Stomach (tissue), 19 donors: ENCODE measurements at places on chromosomes 5 and 9. TPM values are rescaled to one million over a fixed set of nuclear protein-coding genes. Genes with fewer than 3 reads are reported as not detected.

DNA sequence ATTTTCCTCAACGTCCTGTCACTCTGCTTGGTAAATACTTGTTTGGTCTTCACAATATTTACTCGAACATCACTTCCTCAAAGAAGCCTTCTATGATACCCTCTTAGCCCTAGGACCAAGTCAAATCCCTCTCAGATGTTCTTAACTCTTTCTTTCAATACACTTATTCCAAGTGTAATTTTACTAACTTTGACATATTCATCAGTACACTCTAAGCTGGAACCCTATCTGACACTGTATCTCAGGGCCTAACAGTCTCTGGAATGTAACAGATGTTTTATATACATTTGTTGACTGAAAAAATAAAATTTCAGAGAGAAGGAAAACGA lies 19.6 kb downstream of the SIL1 start:
- no peak for DNase-seq
- H3K4me3 ChIP-seq = no peak overlapping the region
- H3K27me3 ChIP-seq = no peaks in the 10 kb centered on the region

GRCh38 chr9:27880635-27881034 lies 307.4 kb upstream of the C9orf72 start:
- H3K4me1 ChIP-seq = no peaks in the 10 kb centered on the region
- no peak overlapping the region for H3K27ac ChIP-seq
- H3K4me3 ChIP-seq = no peak overlapping the region
- DNase-seq = no peak

GRCh38 chr9:83342731-83343130 lies 195.5 kb downstream of the FRMD3 start:
- no peaks in the 10 kb centered on the region for H3K4me1 ChIP-seq
- H3K36me3 ChIP-seq = no peaks in the 10 kb centered on the region
- no peak for DNase-seq

Gene FAM169A
- 11.2 TPM for total RNA-seq

DNA sequence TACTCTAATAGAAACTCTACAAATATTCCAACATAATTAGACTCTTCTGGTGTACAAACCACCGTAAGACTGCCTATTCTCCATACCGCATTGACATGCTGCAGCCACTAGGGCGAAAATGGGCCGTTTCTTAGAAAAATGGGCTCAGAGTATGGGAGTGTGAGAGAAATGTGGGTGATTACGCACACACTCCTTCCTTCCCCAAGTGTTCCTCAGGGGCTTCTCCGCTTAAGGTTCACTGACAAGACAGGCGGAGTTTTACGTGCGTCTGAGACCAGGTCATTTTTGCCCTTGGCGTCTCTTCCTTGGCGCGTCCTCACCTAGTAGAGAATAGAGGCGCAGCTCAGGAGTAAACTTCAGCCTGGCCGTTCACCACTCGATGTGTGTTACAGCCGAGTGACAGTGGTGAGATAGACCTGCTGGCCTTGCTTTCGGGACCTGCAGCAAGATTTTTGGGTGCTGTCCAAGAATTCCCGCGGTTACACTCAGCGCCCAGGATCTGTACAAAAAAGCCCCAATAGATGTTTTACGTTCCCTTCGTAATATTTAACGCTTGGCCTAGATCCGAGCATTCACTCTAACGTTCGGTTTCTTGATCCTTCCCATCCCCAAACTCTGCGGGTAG lies 1.8 kb upstream of the NTRK2 start:
- H3K4me3 ChIP-seq = peak overlapping the region; percentile 38
- peaks cover 31% of the 10 kb centered on the region for H3K4me1 ChIP-seq
- no peak overlapping the region for H3K27ac ChIP-seq
- H3K36me3 ChIP-seq = no peaks in the 10 kb centered on the region

Gene MYMK
- not detected for total RNA-seq

DNA sequence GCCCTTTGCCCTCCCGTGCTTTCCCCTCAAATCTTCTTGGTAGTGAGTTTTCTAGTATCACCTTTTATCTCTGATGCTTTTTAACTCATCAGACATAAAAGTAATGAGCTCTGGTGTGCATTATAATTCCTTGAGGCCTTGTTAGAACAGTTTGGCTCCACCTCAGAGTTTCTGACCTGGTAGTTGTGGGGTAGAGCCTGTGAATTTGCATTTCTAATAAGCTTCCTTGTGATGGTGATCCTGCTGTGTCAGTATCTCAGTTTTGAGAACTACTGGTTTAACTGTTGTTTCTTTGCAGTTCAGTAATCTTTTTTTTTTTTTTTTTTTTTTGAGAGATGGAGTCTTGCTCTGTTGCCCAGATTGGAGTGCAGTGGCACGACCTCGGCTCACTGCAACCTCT lies 31.1 kb downstream of the UBE2D2 start:
- no peak overlapping the region for H3K4me3 ChIP-seq
- H3K4me1 ChIP-seq = peaks cover 18% of the 10 kb centered on the region
- H3K27ac ChIP-seq = no peak overlapping the region
- H3K36me3 ChIP-seq = no peaks in the 10 kb centered on the region
- DNase-seq = no peak

GRCh38 chr5:113115061-113115460 lies 138.5 kb downstream of the DCP2 start:
- H3K4me1 ChIP-seq = peaks cover 5% of the 10 kb centered on the region
- no peaks in the 10 kb centered on the region for H3K36me3 ChIP-seq
- no peak for DNase-seq
- H3K27me3 ChIP-seq = no peaks in the 10 kb centered on the region

- H3K4me1 ChIP-seq = no peaks in the 10 kb centered on the region
- H3K36me3 ChIP-seq = no peaks in the 10 kb centered on the region
- H3K27ac ChIP-seq = no peak overlapping the region
- no peak for DNase-seq
- H3K4me3 ChIP-seq = no peak overlapping the region
Observed at GRCh38 chr5:82222597-82223574, 55.3 kb downstream of the RPS23 start.

- H3K4me3 ChIP-seq = no peak overlapping the region
- H3K27me3 ChIP-seq = no peaks in the 10 kb centered on the region
- DNase-seq = no peak
Observed at GRCh38 chr5:36147681-36148080, 4.0 kb downstream of the LMBRD2 start.

- H3K4me1 ChIP-seq = peaks cover 9% of the 10 kb centered on the region
- no peak overlapping the region for H3K4me3 ChIP-seq
- DNase-seq = no peak
- peak overlapping the region; percentile 80 for H3K27ac ChIP-seq
Observed at GRCh38 chr9:14212077-14212476, 101.9 kb downstream of the NFIB start.

Gene ADAMTS16
- not detected for total RNA-seq

Gene SLC6A3
- not detected for total RNA-seq

DNA sequence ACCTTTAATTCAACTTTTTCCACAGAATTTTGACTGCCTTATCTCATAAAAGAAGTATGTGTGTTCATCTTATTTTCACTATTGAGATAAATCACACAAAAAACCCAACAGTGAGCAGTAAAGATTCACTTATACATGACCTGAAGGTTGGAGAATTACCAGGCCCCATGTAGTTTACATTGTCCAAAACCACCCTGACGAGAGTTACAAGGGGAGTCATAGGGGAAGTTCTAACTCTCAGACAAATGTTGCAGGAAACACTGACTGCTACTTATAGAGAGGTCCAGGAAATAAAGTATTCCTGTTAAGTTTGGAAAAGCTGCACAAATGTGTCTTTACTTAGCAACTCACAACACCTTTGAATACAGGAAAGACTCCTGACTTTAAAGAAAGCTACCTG lies 14.1 kb downstream of the SPATA9 start:
- H3K27ac ChIP-seq = no peak overlapping the region
- H3K4me3 ChIP-seq = no peak overlapping the region
- H3K36me3 ChIP-seq = no peaks in the 10 kb centered on the region
- no peaks in the 10 kb centered on the region for H3K27me3 ChIP-seq

GRCh38 chr5:134240421-134240962 lies 14.6 kb upstream of the PPP2CA start:
- DNase-seq = peak; percentile 90
- peak overlapping the region; percentile 44 for H3K27ac ChIP-seq
- no peaks in the 10 kb centered on the region for H3K27me3 ChIP-seq
- peaks cover 19% of the 10 kb centered on the region for H3K4me1 ChIP-seq
- no peaks in the 10 kb centered on the region for H3K36me3 ChIP-seq

GRCh38 chr9:19145881-19146280 lies 18.6 kb upstream of the PLIN2 start:
- no peak overlapping the region for H3K27ac ChIP-seq
- no peaks in the 10 kb centered on the region for H3K27me3 ChIP-seq
- no peaks in the 10 kb centered on the region for H3K36me3 ChIP-seq
- no peak overlapping the region for H3K4me3 ChIP-seq

Gene UNC13B
- 68.7 TPM for total RNA-seq

GRCh38 chr9:6965566-6965965 lies 207.8 kb downstream of the KDM4C start:
- DNase-seq = no peak
- H3K4me3 ChIP-seq = no peak overlapping the region
- no peaks in the 10 kb centered on the region for H3K4me1 ChIP-seq

DNA sequence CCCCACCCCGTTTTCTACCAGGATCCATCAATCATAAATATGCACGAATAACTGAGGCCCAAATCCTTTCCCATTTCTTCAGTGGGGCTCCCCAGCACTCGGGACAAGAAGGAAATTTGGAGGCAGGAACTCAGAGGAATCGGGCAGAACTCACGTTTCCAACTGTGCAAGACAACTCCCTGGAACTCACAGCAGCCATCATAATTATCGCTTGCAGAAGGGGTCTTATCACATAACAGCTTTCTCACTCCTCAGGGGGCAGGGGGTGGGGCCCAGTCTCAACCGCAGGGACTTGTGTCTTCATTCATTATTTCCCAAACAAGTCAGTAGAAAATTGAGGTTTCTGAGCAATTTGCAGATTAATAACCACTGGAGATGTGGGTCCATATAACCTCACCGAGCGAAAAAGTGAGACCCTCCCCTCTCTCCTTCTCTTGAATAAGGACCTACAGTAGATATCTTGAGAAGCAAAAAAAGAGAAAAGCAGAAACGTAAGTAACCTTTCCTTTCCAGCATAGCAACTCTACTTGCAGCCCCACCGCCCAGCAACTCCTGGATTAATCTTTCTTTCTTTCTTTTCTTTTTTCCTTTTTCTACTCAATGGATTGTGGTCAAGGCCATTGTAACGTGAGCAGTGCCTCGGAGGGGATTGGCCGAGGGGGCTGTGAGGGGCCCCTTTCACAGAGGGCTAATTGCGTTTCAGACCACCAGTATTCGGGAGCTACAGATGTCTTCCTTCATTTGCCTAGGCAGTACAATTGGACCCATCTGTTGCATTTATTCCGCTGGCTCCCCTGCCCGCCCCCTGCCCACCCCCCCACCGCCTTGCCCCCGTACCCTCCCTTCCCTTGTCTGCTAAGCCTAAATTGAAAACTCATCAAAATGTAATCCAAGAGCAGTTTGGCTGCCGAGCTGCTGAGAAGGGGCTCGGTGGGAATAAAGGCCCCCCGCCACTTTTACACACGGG lies 24.7 kb upstream of the TIFAB start:
- DNase-seq = no peak
- no peak overlapping the region for H3K27ac ChIP-seq
- H3K27me3 ChIP-seq = peaks cover 72% of the 10 kb centered on the region
- H3K4me1 ChIP-seq = no peaks in the 10 kb centered on the region
- no peaks in the 10 kb centered on the region for H3K36me3 ChIP-seq

DNA sequence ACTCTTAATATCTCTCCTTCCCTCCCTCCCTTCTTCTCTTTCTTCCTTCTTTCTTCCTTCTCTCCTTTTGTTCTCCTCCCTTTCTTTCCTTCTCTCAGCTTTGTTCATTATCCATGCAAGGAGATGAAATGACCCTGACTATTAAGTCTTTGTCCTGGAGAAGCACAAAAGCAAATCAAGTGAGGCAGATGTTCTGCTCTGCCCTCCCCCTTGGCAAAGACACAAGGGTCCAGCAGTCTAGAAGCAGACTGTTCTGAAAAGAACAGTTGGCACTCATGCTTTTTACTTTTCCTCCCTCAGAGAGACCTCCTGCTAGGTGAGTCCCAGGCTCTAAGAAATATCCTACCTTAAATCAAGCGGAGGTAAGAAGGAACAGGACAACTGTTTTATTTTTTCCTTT lies 1067.6 kb upstream of the DMAC1 start:
- H3K27ac ChIP-seq = no peak overlapping the region
- no peaks in the 10 kb centered on the region for H3K27me3 ChIP-seq
- DNase-seq = no peak
- H3K4me3 ChIP-seq = no peak overlapping the region

DNA sequence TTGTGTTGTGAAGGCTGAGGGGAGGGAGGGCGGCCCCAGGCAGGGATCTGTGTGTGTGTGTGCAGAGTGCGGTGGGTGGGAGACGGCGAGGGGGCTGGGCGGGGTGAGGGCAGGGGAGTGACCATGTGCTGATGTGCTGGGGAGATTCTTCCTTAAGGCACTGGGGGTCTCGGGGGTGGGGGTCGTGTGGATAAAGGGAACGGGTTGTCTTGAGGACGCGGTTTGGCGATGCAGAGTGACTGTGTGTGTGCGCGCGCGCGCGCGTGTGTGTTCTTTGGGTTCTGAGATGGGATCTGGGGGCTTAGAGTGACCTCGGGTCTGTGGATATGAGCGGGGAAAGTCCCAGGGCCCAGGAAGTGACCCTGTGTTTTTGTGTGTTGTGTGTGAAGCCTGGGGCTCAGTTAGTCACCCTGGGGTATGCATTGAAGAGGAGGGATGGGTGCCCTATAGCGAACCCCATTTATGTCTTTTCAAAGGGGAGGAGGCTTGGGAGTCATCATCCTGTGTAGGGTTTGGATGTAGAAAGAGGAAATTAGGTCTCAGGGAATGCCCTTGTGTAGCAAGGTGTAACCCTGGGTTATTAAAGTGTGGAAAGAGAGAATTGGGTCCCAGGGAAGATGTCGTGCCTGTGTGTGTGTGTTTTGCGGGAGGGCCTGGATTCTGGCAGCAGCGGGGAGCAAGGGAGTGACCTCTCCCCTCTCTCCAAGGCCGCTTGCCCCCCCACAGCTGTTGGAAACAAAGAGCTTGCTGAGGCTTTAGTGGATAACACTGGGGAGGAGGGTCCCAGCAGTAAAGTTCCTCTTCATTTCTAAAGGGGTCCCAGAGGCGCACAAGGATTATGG lies 1.4 kb downstream of the TMEFF1 start:
- H3K27me3 ChIP-seq = no peaks in the 10 kb centered on the region
- no peaks in the 10 kb centered on the region for H3K36me3 ChIP-seq
- H3K27ac ChIP-seq = no peak overlapping the region
- DNase-seq = no peak
- H3K4me1 ChIP-seq = peaks cover 16% of the 10 kb centered on the region
- H3K4me3 ChIP-seq = peak overlapping the region; percentile 74

GRCh38 chr9:126722252-126722921 lies 82.5 kb upstream of the ZBTB43 start:
- H3K4me3 ChIP-seq = peak overlapping the region; percentile 60
- H3K27ac ChIP-seq = peak overlapping the region; percentile 82
- peaks cover 22% of the 10 kb centered on the region for H3K4me1 ChIP-seq
- DNase-seq = peak; percentile 93
